ENCODE measurements at places on chromosomes 3 and 15. TPM values are rescaled to one million over a fixed set of nuclear protein-coding genes. Genes with fewer than 3 reads are reported as not detected.

The CHST2 gene
- polyA plus RNA-seq, result 1.6 TPM

The KCNMB2 gene
- polyA plus RNA-seq, result not detected

The ATP13A5 gene
- not detected for polyA plus RNA-seq

The ZBBX gene
- not detected for polyA plus RNA-seq

The C3orf49 gene
- not detected for polyA plus RNA-seq

The LSMEM2 gene
- polyA plus RNA-seq, result not detected

The PLA2G4D gene
- 0.45 TPM for polyA plus RNA-seq

The XYLB gene
- polyA plus RNA-seq, result 1.8 TPM

The FAM43A gene
- polyA plus RNA-seq, result 1.7 TPM

The AP3B2 gene
- polyA plus RNA-seq, result 0.31 TPM

The RHCG gene
- polyA plus RNA-seq, result 8.9 TPM

The SAMMSON gene
- polyA plus RNA-seq, result not detected

The RTP4 gene
- polyA plus RNA-seq, result 0.38 TPM

The PRSS50 gene
- polyA plus RNA-seq, result not detected
